ENCODE measurements at places on chromosomes 1 and 21.

- no peak for DNase-seq
Measured at GRCh38 chr1:88751714-88752113, 67.6 kb downstream of the PKN2 start.

- DNase-seq, result no peak
Measured at GRCh38 chr1:205739348-205740160, 10.4 kb downstream of the NUCKS1 start.

DNA sequence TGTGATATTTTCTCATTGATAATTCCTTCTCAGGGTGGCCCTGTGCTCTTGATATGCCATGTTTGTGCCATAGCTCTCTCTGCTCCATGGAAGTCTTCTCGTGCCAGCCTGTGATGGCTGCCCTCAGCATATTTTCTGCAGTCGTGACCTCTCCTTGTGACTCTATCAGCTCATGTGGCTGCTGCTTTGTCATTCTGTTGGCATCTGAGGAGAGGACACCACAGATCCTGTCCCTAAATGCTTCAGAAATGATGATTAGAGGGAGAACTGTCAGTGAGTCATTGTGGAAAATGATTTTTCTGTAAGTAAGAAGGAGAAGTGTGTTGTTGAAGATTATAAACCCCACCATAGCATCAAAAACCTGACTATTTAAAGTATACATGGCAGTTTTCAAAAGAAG lies 286.0 kb downstream of the ADGRL2 start:
- DNase-seq, result no peak

DNA sequence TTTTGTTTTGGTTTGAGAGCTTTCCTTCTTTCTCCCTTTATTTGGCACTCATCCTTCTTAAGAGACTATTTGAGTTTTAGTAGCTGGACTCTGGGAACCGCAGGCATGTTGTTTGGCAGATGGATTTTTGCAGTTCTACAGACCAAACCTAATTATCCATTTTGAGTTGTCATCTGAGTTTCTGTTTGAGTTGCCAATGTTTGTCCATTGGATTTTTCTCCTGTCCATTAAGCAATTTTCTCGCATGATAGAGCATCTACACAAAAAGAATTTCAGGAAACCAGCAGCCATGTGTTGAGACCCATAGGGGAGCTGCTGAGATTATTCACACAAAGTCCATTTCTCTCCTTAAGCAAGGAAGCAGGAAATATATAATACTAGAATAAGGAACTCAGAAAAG lies 17.2 kb upstream of the CXADR start:
- no peak for DNase-seq

DNA sequence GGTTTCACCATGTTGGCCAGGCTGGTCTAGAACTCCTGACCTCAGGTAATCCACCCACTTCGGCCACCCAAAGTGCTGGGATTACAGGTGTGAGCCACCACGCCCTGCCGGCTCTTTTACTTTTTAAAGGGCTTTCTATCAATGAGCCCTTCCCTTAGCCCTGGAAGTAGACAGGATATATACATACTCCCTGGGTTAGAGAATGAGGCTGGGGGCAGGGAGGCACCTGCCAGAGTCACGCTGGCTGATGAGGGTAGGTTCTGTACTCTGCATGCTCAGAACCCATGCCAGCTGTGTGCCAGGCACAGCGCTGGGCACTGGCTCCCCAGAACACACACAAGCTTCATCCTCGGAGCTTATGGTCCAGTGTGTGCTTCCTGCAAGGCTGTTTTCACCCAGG lies 113.6 kb upstream of the IPO9 start:
- no peak for DNase-seq

GRCh38 chr1:221888218-221888617 lies 146.3 kb upstream of the DUSP10 start:
- no peak for DNase-seq

DNA sequence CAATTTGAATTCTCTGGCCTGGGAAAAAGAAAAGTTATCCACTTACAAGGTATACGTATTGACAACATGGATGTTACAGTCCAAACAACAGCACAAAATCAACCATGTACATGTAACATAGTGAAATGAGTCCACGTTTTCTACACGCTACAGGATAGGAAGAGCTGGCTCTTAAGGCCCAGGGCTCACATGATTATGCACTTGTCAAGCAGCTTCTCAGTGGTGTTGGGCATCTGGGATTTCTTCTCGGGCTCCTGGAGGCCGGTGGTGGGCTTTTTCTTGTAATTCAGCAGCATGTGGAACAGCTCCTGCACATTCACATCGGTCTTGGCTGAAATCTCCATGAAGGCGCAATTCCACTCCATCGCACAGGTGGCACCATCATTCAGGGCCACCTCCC lies 4.0 kb downstream of the DIRAS3 start:
- no peak for DNase-seq

- DNase-seq, result no peak
Measured at GRCh38 chr21:30613836-30614235, at the start of gene KRTAP6-1. TSS of gene KRTAP6-1 (minus strand) at chr21:30613930. CDS start at chr21:30613904, 26 bp downstream.

DNA sequence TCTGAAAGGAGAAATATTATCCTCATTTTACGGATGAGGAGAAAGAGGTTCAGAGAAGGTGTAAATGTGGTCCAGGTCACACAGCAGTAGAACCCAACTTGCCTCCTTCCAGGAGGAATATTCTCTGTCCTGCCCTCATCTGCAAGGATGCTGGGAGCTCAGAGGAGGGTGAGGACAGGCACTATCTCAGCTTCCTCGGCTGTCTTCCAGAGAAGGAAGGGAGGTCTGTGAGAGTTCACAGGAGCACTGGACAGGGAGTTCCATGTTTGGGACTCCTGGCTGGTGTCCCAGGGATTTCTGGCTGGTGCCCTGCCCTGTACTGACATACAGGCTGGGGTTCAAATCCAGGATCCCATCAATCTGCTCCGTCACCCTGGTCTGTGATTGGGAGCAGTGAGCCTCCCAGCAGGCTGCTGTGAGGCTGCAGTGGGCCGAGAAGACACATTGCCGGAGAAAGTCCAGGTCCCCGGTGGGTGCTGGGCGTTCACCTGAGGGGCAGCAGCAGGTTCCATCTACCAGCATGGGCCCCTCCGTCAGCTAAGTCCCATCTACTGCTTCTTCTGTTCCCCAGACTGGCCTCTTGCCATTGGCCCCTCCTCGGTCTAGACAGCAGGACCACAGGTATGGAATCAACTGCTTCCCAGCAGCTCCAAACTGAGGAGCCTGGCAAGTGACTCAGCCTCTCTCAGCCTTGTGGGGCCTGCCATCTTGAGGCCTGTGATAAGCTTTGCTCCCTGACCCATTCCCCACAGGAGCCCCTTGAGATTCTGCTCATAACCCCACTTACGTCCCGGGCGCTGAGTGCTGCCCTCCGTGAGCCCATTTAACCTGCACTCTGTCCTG lies 8.5 kb upstream of the BSND start:
- DNase-seq, result no peak

All from GM13977 (cell line).